ENCODE measurements at places on chromosomes 7 and 10.

DNA sequence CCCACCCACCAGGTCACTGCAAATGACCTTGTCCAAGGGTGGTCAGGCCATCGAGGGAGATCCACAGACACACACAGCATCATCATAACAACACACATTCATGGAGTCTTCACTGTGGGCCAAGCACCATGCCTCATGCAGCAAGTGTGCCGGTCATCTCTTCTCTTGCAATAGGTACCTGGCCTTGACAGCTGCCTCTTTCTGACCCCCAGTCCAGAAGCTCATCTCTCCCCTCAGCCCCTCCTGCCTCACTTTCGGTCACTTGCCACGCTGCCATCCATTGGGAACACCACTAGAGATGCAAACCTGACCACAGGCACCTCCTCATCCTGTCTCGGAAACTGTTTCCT, 75.9 kb downstream of the OAT start:
- DNase-seq: no peak

- no peak for DNase-seq
These were observed 573.4 kb upstream of the IGFBP3 start for GRCh38 chr7:46494441-46494840.

GRCh38 chr10:88236121-88236743, 346.9 kb downstream of the RNLS start:
- DNase-seq: no peak

GRCh38 chr7:150721970-150722373, 5.6 kb downstream of the GIMAP1 start:
- no peak for DNase-seq

- DNase-seq: no peak
These were observed 33.7 kb upstream of the GTF2IRD1 start for GRCh38 chr7:74420006-74420405.

GRCh38 chr7:1354661-1355567, 104.4 kb downstream of the MICALL2 start:
- no peak for DNase-seq

GRCh38 chr10:77267703-77268675, 369.6 kb downstream of the KCNMA1 start:
- no peak for DNase-seq

- DNase-seq: no peak
These were observed 99.2 kb upstream of the PDLIM1 start for GRCh38 chr10:95389982-95390381.

- DNase-seq: no peak
These were observed 66.5 kb downstream of the SYPL1 start for GRCh38 chr7:106045586-106045985.

DNA sequence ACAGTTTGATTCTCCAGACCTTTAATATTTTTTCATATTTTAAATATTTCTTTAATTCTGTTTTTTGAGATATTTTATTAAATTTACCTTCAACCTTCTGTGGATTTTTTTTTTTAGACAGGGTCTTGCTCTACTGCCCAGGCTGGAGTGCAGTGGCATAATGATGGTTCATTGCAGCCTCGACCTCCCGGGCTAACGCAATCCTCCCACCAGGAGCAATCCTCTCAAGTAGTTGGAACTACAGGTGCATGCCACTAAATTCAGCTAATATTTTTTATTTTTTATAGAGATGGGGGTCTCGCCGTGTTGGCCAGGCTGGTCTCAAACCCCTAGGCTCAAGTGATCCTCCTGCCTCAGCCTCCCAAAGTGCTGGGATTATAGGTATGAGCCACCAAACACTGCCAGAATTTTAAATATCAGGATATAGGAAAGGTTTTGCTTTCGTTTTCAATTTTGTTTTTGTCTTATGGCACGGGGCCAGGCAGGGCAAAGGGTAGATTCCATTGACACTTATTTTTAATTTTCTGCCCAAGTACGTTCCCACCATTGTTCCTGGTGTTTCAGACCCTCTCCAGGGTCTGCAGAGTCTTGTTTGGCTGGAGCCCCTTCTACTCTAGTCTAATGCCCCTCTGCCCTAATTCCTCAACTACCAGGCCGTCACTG, 1.2 kb downstream of the TACC2 start:
- no peak for DNase-seq

DNA sequence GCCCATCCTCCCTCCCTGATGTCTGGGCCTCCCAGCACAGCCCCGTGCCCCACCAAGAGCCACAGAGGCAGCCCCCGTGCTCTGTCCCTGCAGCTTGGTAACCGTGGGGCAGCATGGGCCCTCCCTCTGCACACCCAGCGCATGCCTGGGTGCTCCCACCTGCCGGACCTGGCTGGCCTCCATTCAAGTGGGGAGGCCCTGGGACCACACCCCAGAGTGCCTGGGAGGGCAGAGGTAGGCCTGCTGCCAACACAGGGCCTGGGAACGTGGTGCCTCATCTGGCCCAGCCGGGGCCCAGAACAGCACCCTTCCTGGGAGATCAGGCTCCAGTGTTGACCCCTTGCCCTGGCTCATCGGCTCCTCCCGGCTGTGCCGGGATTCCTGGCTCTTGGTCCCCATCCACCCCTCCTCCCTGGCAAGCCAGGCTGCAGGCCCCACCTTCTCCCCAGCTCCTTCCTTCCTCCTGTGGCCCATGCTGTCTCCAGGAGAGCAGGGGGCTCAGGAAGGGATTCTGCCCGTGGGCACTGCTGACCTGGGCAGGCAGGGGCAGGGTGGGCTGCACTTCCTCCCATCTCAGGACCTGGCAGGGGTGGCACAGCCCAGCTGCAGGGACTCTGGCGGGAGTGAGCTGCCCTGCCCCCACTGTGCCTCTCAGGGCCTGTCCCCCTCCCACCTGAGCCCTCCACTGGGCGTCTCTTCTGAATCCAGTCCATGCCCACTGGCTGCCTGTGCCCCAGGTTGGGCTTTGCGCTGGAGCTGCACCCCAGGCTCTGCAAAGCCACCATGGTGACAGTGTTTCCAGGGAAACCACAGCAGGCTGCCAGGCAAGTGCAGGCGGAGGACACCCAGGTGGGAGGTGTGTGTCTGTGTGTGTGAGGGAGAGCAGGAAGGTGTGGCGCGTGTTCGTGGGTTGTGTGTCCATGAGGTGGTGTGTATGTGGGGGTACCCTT, 32.6 kb downstream of the PWWP2B start:
- DNase-seq: no peak

GRCh38 chr10:19451937-19452336, 364.3 kb upstream of the PLXDC2 start:
- DNase-seq: no peak

DNA sequence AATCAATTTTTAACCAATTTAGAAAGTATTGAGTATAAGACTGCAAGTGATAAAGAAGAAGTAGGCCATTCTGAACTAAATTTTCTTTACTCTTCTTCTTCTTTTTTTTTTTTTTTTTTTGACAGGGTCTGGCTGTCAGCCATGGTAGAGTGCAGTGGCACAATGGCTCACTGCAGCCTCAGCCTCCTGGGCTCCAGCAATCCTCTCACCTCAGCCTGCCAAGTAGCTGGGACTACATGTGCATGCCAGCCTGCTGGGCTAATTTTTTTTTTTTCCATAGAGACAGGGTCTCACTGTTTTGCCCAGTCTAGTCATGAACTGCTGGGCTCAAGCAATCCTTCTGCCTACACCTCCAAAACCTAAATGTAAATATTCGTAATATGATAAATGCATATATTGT, 63.2 kb downstream of the DGKB start:
- DNase-seq: no peak

DNA sequence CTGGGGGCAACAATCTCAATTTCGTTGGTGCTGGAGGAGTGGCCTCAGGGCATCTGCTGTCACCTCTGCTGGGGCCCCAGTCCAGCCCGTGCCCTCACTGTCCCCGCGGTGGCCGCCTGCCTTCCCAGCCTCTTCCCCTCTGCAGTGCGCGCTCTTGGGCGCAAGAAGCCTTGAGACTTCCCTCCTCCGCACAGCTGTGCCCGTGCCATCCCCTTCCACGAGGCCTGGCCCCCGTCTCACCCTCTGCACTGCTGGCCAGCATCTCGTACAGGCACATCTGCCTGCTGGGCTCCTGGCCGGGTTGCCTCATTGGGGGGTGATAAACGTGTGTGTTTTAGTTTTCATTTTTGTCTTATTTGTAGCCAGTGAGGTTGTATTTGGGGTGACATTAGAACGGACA, 14.0 kb downstream of the IDI2 start:
- DNase-seq: no peak

GRCh38 chr7:140121326-140121725, 55.5 kb downstream of the KDM7A start:
- no peak for DNase-seq

GRCh38 chr7:43618073-43618472, 35.2 kb downstream of the STK17A start:
- no peak for DNase-seq

- no peak for DNase-seq
These were observed 5.8 kb downstream of the RASGEF1A start for GRCh38 chr10:43260911-43261577.

DNA sequence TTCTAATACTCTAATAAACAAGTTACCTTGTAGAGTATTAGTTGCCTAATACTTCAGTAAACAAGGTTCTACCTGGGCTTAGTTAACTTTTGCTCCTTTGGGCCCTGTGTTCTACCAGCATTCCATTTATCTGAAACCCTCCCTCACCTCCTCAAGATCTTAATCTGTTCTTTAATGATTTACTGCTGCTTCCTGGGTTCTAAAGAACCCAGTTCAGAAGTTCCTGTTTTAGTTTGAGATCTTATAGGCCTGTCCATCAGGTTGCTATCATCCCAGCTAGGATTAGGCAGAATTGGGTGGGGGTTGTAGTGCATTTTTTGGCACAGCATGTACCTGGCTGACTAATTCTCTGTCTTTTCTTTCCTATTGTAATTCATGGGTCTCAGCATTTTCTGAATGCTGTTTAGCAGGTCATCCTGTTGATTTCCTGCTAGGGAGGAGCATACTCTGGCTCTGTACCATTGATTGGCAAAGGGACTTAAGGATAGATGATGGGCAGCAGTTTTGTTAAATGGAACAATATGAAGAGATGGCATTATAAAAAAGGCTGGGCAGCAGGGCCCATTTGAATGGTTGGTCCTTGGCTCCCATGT, 53.7 kb upstream of the TMEM248 start:
- DNase-seq: no peak

GRCh38 chr7:132359743-132360142, 216.5 kb downstream of the PLXNA4 start:
- DNase-seq: no peak

DNA sequence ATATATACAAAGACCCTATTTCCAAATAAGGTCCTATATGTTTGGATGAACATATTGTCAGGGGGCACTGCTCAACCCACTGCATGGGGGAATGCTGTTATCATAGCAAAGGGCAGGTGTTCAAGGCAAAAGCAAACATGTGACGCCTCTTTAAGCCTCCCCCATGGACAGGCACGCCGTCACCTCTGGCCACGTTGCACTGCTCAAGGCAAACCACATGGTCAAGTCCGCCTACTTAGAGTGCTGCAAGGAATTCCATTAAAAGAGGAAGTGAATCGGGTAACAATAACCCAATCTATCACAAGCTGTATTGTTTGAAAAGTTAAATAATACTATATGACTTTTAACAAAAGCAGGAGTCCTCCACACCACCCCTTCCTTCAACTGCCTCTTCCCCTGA, 8.8 kb upstream of the CALD1 start:
- DNase-seq: no peak

DNA sequence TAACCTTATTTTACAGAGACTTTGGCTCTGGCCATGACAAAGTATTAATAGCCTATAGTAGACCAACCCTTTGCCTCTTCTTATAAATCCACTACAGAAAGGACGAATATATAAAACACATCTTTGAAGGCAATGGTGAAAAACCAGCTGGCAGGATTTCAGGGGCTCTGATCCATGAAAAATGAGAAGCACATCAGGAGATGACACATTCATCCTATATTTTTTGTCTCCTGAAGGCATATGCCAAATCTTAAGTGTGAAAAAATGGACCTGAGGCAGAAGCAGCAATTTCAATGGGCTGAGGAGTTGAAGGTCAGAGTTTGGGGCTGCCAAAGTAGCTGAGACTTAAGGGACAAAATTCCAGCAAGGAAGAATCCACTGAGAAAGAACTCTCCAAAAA, 14.4 kb downstream of the RNF216 start:
- no peak for DNase-seq

- DNase-seq: no peak
These were observed at the start of gene PRSS1 for GRCh38 chr7:142749218-142749993. Gene PRSS1, plus strand, starts transcription at chr7:142749472. Its CDS starts 13 bp downstream, at chr7:142749485.

- DNase-seq: no peak
These were observed 283.6 kb downstream of the ADRA2A start for GRCh38 chr10:111360260-111360925.

DNA sequence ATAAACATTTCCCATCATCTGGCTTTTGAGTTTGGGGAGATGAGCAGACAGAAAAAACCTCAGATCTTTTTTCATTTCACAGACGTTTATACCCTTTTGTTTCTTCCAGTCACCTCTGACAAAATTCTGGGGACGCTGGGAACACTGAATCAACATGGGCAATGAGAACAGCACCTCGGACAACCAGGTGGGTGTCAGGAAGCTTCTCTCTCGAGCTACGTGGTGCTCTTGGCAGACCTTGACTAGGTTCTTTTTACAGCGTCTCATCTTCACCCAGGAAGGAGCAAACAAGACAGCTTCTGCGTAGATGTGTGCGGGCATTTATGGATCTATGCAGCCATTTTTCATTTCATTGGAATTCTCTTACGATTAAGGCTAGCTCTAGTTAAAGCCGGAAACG, 32.9 kb downstream of the TACC2 start:
- DNase-seq: no peak

- DNase-seq: no peak
These were observed 141.9 kb downstream of the TCF7L2 start for GRCh38 chr10:113091920-113092319.

DNA sequence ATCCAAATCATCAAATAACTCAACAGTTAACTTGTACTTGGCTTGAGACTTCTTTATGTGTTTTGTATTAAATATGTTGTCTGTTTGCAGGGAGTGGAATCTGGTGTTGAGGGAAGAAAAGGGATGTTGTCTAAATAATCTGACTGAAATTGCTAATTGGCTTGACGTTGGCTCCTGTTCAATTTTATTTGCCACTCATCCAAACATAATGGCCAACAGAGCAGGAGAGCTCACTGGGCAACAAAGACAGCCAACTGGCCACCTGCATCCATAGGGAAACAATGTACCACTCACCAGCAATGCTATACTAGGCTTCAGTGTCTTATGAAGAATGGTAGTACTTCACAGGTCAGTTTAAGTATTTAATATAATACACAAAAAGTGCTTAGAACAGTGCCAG, 80.5 kb downstream of the FAM13C start:
- DNase-seq: no peak

- peak; percentile 74 for DNase-seq
These were observed 115.0 kb downstream of the FAM107B start for GRCh38 chr10:14659626-14660196.

All from CD4-positive, alpha-beta T cell treated with Interleukin-4 for 1 hour (primary cell).